Left renal pelvis (tissue), 4 donors: ENCODE measurements at places on chromosomes 4 and X.

- no peak for DNase-seq
Measured at GRCh38 chrX:76827672-76828071, 400.2 kb downstream of the MAGEE1 start.

DNA sequence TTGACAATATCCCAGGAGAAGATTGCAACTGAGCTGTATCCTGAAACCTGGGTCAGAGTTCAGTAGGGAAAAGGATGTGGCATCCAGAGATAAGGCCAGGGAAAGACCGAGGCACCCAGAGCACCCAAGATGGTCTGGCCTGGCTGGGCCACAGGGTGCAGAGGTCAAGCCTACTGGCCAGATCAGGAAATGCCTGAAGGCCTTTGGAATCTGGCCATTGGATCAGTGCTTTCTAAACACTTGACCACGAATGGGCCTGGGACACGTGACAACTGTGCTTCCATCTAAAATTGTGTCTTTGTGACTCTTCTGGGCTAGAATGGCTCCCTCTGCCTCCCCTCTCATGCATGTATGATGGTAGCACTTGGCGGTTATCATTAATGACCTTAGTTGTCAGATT lies 316.9 kb downstream of the EVC2 start:
- DNase-seq, result no peak

DNA sequence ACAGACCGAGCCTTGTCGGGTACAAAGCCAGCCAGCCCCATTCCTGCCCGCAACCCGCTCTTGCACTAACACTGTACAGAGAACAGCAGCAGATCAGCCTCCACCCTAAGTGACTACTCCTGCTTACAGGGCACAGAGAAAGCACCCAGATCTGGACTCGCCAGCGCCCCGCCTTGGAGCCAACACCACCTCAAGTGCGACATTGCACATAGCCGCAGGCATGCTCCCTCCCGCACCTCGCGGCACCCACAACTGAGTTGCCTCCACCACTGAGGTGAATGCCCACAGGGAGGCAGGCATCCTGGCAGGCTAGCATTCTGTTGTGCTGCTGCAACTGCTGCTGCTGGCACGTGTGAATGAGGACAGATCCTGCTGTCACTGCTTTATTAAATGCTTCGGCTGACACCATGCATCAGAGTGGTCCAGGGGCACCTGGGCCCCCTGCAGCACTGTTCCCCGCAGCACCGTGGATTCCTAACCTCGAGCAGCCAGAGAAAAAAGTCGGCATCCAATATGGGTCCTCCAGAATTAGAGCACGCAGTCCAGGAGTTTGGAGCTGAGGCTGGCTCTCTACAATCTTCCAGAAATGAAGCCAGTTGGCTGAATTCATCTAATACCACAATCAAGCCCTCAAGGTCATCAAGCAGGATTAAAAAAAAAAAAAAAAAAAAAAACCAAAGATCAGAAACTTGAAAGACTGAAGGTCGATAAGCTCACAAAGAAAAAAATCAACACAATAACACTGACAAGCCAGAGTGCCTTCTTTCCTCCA lies 352.9 kb downstream of the GASK1B start:
- DNase-seq, result no peak

GRCh38 chrX:39848243-39848642 lies 249.5 kb downstream of the BCOR start:
- DNase-seq, result no peak
